CD8-positive, alpha-beta memory T cell (primary cell): ENCODE measurements at places on chromosomes 13 and 19. TPM values are rescaled to one million over a fixed set of nuclear protein-coding genes. Genes with fewer than 3 reads are reported as not detected.
A peak's percentile ranks its signal among the peaks of the same experiment; 100 is the strongest.

The CYP2S1 gene
- not detected for total RNA-seq

The ZNF181 gene
- 6.3 TPM for total RNA-seq

The SHFL gene
- total RNA-seq, result 45.2 TPM

The ZNF560 gene
- total RNA-seq, result not detected

The ZIC5 gene
- not detected for total RNA-seq

DNA sequence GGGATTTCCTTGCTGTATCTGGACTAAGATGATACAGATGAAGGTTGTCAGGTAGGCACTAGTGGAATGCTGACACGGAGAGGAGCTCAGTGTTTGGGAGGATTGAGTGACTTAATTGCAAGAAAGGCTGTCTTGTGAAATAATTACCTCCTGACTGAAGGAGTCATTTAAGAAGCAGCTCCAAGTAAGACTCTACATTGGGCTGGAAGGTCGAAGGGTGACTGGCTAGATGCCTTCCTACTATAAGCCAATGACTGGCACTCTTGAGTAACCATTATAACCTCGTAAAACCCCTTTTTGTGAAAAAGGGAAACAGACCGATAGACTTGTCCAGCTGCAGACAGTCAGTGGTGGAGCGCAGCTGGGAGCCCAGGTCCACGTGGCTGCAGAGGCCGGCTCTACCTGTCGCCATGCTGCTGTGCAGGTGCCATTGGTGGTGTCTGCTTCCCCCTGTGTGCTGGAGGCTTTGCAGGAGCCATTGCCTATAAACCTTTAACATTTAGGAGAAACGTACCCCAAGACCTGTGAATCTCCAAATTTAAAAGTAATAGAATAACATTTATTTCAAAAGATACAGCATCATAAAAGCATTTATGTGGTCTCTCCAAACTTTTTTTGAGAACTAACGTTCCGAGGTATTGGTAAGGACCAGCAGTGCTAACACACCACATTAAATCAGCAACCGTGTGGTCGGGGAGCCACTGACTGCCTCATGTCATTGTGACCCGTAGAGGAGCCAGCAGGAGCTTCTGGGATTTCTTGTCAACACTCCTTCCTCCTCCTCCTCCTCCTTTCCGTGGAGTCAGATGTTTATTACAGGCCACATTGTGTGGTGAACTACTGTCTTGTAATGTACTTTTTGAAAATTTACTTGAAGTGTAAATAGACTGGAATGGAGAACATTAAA lies 80.4 kb upstream of the TEX29 start:
- H3K36me3 ChIP-seq, result no peaks in the 10 kb centered on the region
- no peaks in the 10 kb centered on the region for H3K4me1 ChIP-seq
- H3K27me3 ChIP-seq, result no peaks in the 10 kb centered on the region
- no peak overlapping the region for H3K27ac ChIP-seq
- no peak overlapping the region for H3K4me3 ChIP-seq

DNA sequence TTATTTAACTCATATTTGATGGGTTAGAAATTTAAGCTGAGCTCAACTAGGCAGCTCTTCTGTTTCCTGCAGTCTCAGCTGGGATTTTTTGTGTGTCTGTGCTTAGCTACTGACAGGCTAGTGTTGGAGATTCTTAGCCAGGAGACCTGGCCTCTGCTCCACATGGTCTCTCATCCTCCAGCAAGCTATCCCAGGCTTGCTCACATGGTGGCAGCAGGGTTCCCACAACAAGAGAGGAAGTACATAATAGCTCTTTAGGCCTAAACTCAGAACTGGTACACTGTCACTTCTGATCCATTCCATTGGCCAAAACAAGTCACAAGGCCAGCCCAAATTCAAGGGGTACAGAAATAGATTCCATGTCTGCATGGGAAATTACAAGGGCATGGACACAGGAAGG lies 406.2 kb downstream of the SUCLA2 start:
- H3K27me3 ChIP-seq, result no peaks in the 10 kb centered on the region
- no peaks in the 10 kb centered on the region for H3K4me1 ChIP-seq
- no peak overlapping the region for H3K4me3 ChIP-seq
- H3K36me3 ChIP-seq, result no peaks in the 10 kb centered on the region

- H3K27me3 ChIP-seq, result no peaks in the 10 kb centered on the region
- H3K36me3 ChIP-seq, result no peaks in the 10 kb centered on the region
- no peak overlapping the region for H3K4me3 ChIP-seq
- H3K4me1 ChIP-seq, result no peaks in the 10 kb centered on the region
Measured at GRCh38 chr19:31783592-31783991, 434.4 kb upstream of the TSHZ3 start.

DNA sequence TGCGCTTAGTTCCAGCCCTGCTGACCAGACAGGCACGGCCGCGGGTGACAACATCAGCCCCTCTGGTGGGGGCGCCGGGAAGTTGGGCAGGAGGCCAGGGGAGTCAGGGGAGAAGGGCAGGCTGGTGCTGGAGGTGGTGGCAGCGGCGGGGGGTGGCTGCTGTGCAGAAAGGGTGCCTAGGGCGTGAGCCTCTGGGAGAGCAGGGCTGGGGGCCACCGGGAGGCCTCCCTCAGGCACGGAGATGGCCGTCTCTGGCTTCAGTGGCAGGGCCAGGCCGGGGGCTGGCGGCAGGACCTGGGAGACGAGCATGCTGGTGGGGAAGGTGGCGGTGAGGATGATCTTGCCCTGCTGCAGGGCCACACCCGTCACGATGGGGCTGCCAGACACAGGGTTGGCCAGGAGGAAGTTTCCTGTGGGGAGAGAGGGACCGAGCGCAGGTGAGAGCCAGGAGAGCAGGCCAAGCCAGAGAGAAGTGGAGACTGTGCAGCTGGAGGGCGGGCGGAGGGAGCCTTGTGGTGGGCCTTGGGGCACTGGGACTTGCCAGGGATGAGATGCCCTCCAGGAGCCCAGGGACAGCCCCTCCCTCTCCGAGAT lies 3.3 kb downstream of the SIX5 start:
- DNase-seq, result no peak
- no peak overlapping the region for H3K27ac ChIP-seq
- H3K27me3 ChIP-seq, result no peaks in the 10 kb centered on the region

GRCh38 chr13:40480915-40481516 lies 185.4 kb downstream of the FOXO1 start:
- H3K27ac ChIP-seq, result no peak overlapping the region
- H3K4me1 ChIP-seq, result peaks cover 58% of the 10 kb centered on the region
- no peak for DNase-seq

GRCh38 chr13:109781384-109782065 lies 4.9 kb downstream of the IRS2 start:
- peaks cover 47% of the 10 kb centered on the region for H3K4me1 ChIP-seq
- no peaks in the 10 kb centered on the region for H3K36me3 ChIP-seq
- no peaks in the 10 kb centered on the region for H3K27me3 ChIP-seq
- no peak for DNase-seq

DNA sequence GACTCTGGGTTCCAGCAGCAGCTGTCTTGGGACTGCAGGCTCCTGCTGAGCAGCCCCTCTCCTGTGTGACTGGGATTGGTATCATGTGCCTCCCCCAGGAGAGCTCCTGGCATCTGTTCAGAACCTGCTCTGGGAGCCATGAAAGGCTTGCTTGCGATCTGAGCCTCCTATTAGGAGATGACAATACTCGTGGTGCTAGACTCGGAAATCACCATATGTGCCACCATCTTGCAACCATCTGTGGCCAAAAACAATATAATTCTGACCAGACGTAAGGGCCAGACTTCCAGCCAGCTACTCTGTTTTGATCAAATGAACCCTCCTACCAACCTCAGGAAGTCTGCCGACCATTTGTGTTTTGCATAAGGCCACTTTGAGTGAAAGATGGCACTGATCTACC lies 484.7 kb downstream of the IRS2 start:
- H3K36me3 ChIP-seq, result no peaks in the 10 kb centered on the region
- H3K4me1 ChIP-seq, result no peaks in the 10 kb centered on the region
- H3K27me3 ChIP-seq, result no peaks in the 10 kb centered on the region
- no peak for DNase-seq

DNA sequence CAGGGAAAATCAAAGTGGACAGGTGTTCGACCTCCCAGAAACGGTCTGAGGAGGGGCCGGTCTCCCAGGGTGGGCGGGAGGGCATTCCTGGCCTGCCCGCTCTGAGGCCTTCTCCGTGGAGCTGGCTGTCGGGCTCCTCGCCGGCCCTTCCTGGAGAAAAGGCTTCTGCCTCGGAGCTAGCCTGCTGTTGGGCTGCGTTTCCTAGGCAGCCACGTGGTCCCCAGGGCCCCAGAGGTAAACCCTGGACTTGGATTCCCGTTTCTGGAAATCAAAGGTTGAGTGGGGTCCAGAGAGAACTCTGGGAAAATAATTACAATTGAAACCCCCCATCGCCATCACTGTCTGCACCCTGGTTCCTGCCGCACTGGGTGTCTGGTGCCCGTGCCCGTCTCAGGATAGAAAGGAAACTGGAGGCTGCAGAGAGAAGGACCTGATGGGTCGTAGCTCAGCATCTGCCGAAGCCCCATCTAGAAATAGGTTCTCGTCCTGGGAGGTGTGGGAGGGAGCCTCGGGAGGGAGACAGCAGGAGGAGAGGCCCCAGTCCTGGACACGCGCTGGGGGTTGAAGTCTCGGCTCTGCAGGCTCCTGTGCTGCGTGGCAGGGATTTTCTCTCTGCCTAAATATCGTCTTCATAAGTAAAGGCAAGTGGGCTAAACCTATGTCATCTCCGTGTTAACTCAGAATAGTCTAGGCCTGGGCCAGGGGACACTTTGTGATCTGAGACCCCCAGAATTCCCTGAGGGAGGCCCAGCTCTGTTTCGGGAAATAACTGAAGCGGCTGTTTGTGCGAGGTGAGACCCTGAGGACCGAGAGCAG lies 7.7 kb upstream of the PROZ start:
- H3K4me1 ChIP-seq, result peaks cover 14% of the 10 kb centered on the region
- H3K4me3 ChIP-seq, result no peak overlapping the region
- no peaks in the 10 kb centered on the region for H3K36me3 ChIP-seq

- H3K27ac ChIP-seq, result no peak overlapping the region
- no peaks in the 10 kb centered on the region for H3K27me3 ChIP-seq
- H3K4me1 ChIP-seq, result peaks cover 14% of the 10 kb centered on the region
- H3K4me3 ChIP-seq, result peak overlapping the region; percentile 8
- peaks cover 21% of the 10 kb centered on the region for H3K36me3 ChIP-seq
- no peak for DNase-seq
Measured at GRCh38 chr19:51903192-51903591, 1.6 kb downstream of the ZNF649 start.

DNA sequence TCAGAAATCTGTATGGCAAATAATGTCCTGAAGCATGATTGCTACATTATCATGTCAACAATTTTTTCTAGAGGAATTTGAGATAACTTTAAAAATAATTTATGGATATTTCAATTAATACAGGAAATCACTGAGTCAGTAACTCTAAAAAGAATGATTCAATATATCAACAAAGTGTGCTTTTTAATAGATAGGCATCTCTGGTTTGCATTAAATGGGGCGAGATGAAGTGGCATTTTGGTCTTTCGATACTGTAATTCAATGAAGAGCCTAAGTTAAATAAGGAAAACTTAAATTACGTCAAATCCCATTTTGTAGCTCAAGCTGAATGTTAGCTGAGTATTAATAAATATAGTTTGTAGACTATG lies 342.8 kb downstream of the DACH1 start:
- H3K27me3 ChIP-seq, result no peaks in the 10 kb centered on the region
- H3K4me1 ChIP-seq, result no peaks in the 10 kb centered on the region
- no peaks in the 10 kb centered on the region for H3K36me3 ChIP-seq
- no peak overlapping the region for H3K4me3 ChIP-seq
- H3K27ac ChIP-seq, result no peak overlapping the region

GRCh38 chr19:39237200-39238184 lies 7.3 kb downstream of the IFNL3 start:
- H3K36me3 ChIP-seq, result no peaks in the 10 kb centered on the region
- peaks cover 17% of the 10 kb centered on the region for H3K4me1 ChIP-seq
- DNase-seq, result peak; percentile 28
- H3K4me3 ChIP-seq, result peak overlapping the region; percentile 17
- H3K27me3 ChIP-seq, result no peaks in the 10 kb centered on the region

GRCh38 chr13:107031716-107032115 lies 463.8 kb upstream of the ARGLU1 start:
- H3K36me3 ChIP-seq, result no peaks in the 10 kb centered on the region
- H3K4me3 ChIP-seq, result no peak overlapping the region
- no peak overlapping the region for H3K27ac ChIP-seq

DNA sequence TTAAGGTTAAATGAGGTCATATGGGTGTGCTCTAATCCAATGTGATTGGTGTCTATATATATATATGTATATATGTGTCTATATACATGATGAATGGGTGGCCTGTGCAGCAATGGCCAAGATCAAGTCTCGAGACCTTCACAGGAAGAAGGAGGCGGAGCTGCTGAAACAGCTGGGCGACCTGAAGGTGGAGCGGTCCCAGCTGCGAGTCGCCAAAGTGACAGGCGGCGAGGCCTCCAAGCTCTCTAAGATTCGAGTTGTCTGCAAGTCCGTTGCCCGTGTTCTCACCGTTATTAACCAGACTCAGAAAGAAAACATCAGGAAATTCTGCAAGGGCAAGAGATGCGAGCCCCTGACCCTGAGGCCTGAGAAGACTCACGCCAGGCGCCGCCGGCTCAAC lies 109.8 kb downstream of the EFNB2 start:
- H3K27me3 ChIP-seq, result no peaks in the 10 kb centered on the region
- H3K4me1 ChIP-seq, result no peaks in the 10 kb centered on the region
- no peaks in the 10 kb centered on the region for H3K36me3 ChIP-seq
- no peak overlapping the region for H3K4me3 ChIP-seq

GRCh38 chr13:75160984-75161383 lies 321.0 kb downstream of the TBC1D4 start:
- no peaks in the 10 kb centered on the region for H3K36me3 ChIP-seq
- no peaks in the 10 kb centered on the region for H3K4me1 ChIP-seq
- no peak overlapping the region for H3K27ac ChIP-seq
- no peak overlapping the region for H3K4me3 ChIP-seq
- H3K27me3 ChIP-seq, result no peaks in the 10 kb centered on the region

- peaks cover 64% of the 10 kb centered on the region for H3K4me1 ChIP-seq
- peak overlapping the region; percentile 61 for H3K4me3 ChIP-seq
- H3K27ac ChIP-seq, result peak overlapping the region; percentile 74
- peak; percentile 8 for DNase-seq
- H3K36me3 ChIP-seq, result no peaks in the 10 kb centered on the region
Measured at GRCh38 chr19:40608957-40609356, 7.8 kb downstream of the LTBP4 start.

GRCh38 chr19:51595190-51596175 lies 24.4 kb downstream of the ZNF175 start:
- peaks cover 15% of the 10 kb centered on the region for H3K4me1 ChIP-seq
- H3K27me3 ChIP-seq, result no peaks in the 10 kb centered on the region
- no peak overlapping the region for H3K4me3 ChIP-seq
- no peak for DNase-seq
